ENCODE measurements at places on chromosomes 7 and 10.

DNA sequence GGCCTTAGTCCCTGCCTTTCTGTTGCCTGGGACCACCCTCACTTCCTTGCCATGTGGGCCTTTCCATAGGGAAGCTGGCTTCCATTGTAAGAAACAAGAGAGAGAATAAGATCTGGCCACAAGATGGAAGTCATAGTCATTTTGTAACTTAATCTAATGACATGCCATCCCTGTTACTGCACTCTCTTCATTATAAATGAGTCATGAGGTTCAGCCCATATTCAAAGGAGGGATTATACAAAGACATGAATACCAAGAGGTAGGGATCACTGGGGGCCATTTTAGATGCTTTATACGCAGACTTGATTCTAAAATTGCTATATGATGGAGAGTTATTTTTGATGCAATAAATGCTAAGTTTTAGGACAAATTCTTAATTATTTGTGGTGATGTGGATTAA is 75.2 kb upstream of the CELF2 start:
- DNase-seq, result no peak

DNA sequence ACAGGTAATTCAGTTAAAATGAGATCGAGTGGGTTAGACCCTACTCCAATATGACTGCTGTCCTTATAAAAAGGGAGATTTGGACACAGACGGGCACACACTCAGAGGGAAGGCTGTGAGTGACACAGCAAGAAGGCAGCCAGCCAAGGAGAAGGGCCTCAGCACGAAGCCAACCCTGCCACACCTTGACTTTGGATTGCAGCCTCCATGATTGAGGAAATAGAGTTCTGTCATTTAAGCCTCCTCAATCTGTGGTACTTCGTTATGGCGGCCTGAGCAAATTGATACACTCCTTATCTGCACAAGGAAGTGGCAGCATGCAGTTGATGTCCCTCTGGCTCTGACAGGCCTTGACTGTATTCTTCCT is 43.8 kb downstream of the SH2D4B start:
- DNase-seq, result no peak

DNA sequence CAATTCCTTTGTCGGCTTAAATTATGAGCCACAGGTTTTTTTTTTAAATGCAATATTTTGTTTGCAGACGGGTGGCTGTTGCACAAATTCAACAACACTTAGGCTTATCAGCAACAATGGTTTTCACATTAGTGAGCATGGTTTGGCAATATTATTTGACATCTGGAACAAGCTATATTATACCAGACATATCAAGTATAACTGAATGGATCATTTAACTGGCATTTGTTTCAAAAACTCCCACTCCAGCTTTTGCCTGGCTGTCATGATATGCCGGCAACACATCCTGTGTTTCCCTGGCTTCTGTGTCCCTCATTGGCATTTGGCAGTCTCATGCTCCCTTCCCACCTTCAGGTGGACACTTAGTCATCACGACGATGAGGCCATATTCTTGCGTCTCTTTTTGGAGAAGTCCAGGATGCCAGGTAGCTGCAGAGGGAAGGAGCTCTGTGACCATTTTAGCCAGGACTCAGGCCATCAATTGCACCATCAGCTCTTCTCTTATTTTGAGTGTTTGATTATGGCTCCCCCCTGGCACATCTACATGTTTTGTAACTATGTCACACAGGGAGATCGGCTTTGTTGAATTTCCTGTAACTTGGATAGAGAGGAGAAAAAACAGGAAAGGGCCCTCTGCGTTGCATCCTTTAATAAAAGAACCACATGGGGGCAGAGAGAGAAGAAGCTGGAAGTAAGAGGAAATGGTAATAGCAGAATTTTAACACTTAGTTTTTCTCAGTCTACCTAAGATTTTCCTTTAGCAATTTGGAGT is 413.9 kb downstream of the LRMDA start:
- no peak for DNase-seq

- DNase-seq, result no peak
Observed at GRCh38 chr10:18759575-18759974, 100.3 kb downstream of the ARL5B start.

DNA sequence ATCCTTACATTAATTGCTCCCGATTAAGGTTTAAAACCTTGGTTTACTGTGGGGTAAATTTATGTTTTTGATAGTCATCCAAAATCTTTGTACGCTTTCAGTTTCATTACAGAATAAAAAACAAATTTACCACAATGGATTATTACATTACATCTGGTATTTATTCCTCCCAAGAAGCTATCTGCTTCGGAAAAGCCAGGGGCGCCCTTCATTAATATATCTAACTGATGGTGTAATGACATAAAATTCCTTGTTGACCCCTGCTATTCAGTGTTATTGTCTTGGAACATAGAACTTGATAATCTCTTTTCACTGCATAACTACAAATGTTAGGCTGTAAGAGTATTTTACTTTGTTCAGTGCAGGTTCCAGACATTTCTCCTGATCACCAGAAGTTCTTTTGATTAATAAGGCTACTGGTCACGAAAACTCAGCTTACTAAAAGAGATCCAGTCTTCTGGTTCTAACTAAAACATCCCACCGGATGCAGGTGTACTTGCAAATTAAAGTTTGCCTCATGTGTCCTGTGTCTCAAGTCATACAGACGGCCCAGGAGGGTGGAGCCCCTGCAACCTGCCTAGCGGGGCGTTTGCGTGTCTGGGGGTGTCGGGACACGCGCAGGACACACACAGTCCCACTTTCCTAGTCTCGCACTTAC is 581 bp upstream of the GLCCI1 start:
- DNase-seq, result no peak

DNA sequence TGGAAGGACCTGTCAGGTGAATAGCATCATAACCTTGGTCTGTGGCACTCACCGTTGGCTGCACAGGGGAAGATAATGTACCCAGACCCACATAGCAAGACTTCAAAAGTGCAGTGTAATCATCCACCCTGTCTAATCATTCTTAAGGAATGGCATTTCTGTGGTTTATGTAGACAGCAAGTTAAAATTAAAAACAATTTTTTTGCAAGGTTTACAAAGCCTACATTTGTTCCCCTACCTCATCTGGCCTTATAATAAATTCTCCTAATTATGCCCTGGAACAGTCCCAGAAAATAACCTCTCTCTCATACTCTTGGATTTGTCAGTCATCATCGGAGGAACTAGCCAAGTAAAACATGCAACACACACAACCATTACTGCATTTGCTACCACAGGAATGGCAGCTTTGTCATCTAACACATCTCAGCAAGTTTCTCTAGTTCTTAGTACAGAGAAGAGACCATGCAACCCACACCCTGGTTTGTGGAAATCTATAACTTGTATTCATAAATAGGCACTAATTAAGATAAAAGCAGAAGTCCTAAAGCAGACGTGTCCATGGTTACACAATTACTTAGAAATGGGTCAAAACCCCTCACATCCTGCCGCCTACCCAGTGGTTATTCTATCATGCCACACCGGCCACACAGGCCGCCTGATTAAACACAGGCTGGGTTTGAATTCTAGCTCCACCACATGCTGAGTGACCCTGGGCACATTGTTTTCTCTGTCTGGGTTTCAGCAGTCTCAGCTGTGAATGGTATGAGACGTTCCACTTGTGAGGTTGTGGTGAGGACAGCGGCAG is 19.1 kb downstream of the ABLIM1 start:
- DNase-seq, result no peak

GRCh38 chr7:18202315-18203045 is 174.8 kb upstream of the PRPS1L1 start:
- DNase-seq, result no peak

Data from cortex of kidney (tissue), 1 donor.